Cardiac fibroblast (primary cell): ENCODE measurements at places on chromosomes 16 and 17.
A peak's percentile ranks its signal among the peaks of the same experiment; 100 is the strongest.

- DNase-seq = no peak
Observed at GRCh38 chr17:76199469-76199868, 40.8 kb downstream of the RNF157 start.

DNA sequence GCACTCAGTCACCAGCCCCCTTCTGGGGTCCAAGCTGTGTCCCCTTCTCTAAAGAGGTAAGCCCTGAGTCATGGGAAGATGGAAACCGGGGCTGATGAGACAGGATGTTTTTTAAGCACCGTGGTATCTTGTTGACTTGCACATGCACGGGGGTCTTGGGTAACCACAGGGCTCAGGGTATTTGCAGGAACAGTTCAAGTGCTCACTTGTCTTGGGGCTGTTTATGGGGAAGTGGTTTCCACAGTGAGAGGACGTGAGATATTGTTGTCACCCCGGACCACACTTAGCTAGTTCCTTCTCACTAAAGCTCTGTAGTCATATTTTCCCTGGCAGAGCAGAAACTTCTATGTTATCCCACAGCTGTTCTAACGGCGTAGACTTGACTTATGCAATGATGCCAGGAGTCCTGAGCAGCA lies 7.7 kb downstream of the CCL3L1 start:
- no peak for DNase-seq

DNA sequence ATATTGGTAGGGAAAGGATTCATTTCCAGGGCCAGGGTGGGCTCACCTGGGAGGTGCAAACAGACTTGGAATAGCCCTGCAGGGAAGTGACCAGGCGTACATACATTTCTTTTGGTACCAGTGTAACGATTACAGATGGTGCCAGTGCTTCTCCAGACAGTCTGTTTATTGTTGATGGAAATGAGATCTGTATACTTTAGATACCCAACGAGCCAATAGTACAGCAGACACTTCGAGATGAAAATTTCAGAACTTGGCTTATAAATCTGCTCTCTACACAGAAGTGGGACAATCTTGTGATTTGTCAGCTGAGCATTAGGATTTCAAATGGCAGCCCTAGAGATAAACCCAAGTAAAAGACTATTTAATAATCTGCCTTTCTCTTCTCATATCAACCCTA lies 57.9 kb downstream of the HS3ST2 start:
- no peak for DNase-seq

DNA sequence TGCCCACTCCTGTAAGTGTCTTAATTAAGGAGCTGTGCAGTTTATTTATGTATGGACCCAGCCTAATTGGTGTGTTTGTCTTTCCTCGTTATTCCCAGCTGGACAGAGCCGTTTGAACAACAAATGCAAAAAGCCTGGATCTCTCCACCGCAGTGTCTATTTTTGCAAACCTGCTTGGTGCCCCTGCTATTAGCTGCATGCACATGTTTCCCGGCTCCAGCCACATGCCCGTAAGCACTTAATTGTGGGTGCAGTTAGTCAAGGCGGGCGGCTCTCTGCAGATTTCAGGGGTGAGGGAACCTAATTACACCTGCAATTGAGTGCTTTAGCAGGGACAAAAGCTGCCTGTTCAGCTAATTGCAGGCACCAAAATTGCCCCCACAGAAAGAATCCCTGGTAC lies 74.0 kb upstream of the GSE1 start:
- no peak for DNase-seq

GRCh38 chr17:17515934-17516930 lies 20.0 kb upstream of the RASD1 start:
- peak; percentile 22 for DNase-seq

DNA sequence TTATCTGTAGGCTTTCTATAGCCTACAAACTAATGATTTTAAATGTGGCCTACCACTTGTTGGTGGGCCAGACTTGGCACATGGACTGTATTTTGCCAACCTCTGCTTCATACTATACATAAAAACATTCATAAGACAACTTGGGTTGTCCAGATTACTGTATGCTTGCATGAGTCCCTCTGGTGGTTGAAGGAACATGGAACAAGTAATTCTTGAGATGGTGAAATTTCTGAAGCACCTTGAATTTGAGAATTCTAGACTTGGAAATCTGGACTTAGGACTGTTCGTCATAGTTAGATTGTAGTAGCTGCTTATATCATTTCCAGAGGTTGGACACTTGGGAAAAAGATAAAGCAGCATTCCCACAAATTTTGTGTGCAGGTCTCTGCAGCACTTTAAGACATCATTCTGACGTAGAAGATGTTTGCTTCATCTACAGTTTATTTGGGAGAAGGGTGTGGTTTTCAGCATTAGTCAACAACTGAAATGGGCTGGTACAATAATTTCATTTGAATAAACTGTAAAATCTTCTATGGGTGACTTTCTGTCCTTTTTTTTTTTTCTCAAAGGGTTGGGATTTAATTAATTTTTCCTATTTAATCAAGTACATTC lies 31.2 kb downstream of the NFATC3 start:
- peak; percentile 64 for DNase-seq

GRCh38 chr16:79589601-79590102 lies 10.9 kb downstream of the MAF start:
- no peak for DNase-seq

DNA sequence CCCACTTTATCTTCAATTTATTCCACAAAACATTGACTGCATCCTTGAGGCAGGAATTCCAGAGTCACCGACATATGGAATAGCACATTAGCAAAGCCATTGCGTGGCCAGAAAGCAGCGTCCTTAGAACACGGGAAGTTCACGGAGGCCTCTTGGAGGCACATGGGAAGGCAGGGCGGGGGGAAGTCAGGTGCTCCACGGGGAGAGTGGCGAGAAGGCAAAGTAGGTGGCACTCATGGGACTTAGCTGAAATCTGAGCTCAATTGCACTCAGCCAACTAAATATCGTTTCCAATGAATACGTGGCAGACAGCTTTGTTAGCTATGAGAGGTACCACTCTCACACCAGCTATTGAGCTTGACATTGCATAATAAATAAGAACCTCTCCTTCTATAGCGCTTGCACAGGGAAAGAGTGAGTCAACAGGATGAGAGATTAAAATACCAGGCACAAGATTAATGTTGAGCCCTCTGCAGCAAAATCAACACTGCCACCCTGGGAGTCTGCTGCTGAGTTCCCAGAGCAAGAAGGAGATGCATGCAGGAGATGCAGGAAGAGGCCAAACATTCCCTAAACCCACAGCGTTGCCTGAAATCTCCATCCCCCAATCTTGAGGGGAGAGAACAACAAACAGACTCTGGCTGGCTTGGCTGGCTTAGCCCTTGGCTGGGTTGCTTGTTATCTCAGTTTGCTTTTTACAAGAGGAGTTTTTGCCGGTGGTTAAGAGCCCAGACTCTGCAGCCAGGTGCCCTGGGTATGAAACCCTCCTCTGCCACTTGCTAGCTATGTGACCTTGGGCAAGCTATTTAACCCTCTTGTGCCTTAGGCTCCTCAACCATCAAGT lies 28.8 kb downstream of the ABCC12 start:
- peak; percentile 88 for DNase-seq

DNA sequence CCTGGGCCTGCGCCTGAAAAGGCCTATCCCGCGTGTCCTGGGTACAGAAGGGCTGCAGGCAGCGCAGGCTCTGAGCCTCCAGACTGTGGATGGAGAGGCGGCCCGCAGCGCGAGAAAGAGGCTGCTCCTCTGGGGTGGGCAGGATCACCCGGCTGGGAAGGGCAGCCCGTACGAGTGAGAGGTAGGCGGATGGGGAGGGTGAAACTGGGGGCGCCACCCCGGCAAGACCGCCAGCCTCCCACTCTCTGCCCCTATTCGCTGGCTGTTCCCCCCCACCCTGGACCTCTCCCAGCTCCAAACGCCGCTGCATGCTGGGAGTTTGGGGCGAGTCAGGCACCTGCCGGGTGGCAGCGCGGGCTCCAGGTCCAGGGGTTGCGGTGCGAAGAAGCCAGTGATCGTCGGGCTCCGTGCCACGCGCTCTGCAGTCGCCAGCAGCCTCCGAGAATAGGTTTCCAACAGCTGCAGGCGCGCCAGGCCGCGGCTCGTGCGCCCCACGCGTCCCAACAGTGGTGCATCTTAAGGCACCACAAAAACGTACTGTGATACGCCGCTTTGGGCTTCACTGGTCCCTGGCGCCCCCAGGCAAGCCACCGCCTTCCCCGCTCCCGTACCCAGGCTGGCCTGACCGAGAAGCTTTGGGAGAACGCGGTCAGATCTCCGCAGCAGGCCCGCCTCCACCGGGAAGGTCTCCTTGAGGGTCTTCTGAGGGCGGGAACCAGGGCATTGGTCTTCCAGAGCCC lies 1.1 kb downstream of the NOXO1 start:
- DNase-seq = no peak

DNA sequence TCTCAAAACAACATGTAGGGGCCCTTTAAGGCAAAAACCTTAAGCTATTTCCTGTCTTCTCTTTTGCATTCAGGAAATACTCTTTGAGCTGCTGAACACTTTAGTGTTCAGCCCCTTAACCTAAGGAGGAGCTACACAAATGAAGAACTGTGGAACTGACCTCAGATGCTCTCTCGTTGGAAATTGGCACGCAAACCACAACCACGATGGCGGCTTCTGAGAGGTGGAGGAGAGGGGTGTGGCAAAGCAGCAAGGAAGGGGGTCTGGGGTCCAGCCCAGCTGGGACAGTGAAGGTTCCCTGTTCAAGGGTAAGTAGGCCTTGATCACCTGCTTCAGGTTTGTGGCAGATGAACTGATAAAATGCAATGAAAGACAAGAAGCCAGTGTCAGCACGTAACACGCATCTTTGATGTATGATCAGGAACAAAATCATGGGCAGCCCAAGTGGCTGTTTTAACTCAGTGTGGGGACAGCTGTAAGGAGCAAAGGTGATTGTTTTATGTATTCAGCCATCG lies 291.6 kb upstream of the TNRC6C start:
- DNase-seq = peak; percentile 5

DNA sequence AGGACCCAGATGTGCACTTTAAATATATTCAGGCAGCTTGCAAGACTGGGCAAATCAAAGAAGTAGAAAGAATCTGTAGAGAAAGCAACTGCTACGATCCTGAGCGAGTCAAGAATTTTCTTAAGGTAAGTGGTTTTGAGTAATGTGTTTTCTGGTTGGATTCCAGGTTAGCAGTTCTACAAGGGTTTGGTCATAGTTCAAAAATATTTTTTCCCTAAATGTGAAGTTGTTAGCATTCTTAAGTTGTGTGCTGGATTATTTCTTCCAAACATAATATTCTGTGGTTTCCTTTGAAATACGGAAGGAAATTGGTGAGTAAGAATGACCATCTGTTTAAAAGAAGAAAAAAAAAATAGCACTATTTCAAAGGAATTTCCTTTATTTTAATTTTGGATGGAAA lies 38.4 kb downstream of the PTRH2 start:
- DNase-seq = peak; percentile 97

DNA sequence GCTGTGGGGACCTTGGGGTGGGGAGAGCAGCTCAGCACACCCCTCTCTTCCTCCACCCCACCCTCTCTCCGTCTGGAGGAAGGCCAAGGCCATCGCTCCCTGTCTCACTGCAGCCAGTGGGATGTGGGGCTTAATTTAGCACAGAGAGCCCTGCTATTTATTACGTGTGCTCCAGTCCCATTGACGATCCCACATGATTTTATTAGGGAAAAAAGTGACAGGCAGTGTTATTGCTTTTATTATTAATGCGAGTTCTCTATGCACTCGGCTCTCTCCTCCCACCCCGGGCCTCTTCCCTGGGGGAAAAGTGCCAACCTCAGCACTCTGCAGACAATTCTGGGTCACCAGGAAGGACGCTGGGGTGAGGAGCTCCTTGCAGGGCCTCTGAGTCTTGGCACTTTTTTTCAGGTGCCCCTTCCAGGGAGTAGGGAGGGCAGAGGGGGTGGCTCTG lies 57.3 kb downstream of the MGAT5B start:
- DNase-seq = no peak

GRCh38 chr17:38369124-38369886 lies 17.7 kb downstream of the SOCS7 start:
- no peak for DNase-seq

GRCh38 chr17:20781260-20781659 lies 201.7 kb downstream of the CDRT15L2 start:
- DNase-seq = no peak

DNA sequence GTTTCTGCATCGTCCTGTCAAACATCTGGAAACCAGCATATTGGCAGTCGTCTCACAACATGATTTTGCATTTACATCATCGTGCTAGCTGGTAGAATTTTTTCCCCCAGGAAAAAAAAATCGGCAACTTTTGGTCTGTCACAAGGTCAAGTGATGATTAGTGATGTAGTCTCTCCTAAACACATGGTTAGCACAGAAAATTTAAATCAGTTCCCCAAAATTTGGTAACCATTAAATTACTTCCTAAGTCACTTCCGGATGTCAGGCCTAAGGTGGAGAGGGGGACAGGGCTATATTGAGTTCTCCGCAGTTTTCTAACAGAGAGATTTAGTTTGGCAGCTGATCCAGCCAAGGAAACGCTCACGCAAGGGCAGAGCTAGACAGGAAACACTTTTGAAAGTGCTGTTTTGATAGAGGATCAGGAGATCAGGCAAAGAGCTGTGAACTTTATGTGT lies 271.0 kb upstream of the TBX2 start:
- DNase-seq = peak; percentile 52

- no peak for DNase-seq
Observed at GRCh38 chr17:45895304-45895968, 1.1 kb downstream of the MAPT start.

GRCh38 chr17:52026075-52026474 lies 132.4 kb downstream of the CA10 start:
- DNase-seq = no peak

- DNase-seq = no peak
Observed at GRCh38 chr17:5608399-5609112, 24.2 kb upstream of the NLRP1 start.

- no peak for DNase-seq
Observed at GRCh38 chr16:61500851-61501250, 535.4 kb downstream of the CDH8 start.

DNA sequence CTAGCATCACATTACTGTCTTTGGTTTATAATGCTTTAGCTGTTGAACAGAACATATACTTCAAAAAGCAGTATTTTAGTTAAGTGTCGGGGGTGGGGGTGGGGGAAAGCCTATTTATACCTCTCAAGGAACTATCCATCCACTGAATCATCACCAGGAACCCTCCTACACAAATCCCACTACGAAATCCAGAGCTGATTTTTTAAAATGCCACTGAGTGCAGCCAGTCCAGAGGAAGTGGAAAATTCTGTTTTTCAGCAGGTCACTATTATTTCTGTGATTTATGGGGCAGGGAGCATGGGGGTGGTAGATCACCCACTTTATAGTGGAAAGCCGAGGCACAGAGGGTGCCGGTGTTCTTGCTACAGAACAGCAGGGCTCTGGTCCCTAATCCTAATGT lies 284.1 kb downstream of the SOX9 start:
- peak; percentile 47 for DNase-seq
